Activated T-helper 1 cell treated with Interleukin-2 at 50 U/mL for 16 hours (primary cell): ENCODE measurements at places on chromosomes 5 and 9.

DNA sequence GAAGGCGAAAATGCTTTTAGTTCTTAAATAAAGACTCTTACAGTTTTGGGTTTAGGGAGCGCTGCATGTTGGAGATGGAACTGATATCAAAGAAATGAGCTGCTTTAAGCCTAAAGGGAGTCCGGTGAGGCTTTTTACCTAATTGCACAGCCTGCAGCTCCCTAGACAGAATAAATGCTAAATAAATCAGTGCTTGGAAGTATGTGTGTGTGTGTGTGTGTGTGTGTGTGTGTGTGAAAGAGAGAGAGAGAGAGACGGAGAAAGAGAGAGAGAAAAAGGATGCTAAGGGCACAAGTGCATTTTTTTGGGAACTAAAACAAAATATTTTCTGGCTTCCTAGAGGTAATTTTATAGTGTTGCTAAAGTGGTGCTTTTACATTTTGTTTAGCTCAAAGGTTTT is 88.4 kb downstream of the MTRR start:
- no peak for DNase-seq

DNA sequence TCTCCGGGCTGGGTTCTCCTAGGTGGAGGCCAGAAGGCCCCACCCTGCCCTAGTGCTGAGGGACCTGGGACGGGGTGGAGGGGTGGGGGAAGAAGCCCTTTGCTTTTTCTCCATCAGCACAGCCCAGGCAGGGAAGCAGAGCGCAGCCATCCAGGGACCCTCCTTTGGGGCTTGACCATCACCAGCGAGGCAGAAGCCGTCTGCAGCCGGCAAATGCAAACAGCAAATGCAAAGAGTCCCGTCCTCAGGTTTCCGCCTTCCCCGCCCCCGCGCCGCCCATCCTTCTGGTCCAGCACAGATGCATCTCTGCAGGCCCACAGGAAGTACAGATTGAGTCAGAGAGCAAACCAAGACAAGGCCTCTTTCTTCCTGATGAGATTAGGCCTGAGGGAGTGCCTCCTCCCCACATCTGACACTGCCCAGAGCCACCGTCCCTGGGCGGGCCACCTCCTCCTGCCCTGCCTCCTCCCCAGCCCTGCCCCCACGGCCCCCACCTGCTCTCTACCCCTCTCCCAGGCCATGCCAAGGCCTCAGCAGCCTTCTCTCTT is 23.4 kb downstream of the CORO2A start:
- DNase-seq = peak; percentile 21

DNA sequence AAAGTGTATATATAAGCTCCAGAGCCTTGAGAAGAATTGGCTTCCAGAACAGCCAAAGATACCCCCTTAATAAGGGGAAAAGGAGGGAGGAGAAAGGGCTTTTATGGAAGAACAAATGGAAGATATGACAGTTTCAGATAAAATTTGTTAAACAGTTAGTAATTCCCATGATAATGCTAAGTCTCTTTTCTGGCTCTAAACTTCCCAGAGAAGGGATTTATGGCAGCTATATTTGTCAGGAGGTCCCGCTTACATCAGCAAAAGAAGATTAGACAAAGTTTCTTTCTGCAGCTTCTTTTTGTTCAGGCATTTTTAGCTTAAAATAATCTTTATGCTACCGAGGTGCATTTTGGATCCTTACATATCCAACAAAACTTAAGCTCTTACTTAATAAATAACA is 14.3 kb upstream of the SLC36A3 start:
- no peak for DNase-seq

- no peak for DNase-seq
Measured at GRCh38 chr5:21810737-21811316, 1042.3 kb downstream of the CDH12 start.

DNA sequence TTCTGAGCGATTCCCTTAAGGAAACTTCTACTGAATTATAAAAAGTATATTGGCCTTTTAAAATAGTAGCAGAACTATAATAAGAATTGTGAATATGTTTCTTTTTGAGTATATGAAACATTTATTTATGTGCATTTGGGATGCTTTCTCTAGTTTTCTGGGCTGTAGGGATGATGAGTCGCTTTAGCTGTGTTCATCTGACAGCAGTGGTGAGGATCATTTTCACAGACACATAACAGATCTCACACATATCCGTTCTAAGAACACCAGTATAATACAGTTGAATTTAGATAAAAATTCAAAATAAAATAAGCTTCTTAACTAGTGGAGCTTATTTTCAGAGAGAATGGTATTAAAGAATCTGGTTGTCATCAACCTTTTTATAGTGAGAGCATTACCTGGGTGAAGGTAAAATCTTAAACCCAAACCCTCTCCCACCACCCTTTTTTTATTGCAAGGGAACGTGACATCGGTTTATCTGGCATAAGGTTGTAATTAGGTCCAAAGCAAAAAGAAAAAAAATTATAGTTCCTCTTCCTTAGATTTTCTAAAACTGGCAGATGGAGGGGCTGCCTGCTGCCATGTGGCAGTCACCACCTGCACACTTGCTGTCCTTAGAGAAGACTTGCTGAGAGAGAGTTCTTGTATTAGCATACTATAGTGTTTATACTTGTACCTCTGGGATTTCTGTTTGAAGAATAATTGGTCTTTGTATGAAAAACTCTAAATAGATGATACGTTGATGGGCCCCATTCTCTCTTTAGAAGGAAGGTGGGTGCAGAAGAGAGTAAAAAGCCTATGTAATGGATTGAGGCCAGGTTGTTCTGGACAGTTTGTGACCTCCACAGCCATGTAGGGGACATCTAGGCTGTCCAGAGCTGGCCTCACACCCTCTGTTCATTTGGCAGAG is 86.8 kb downstream of the CAMK4 start:
- no peak for DNase-seq

- no peak for DNase-seq
Measured at GRCh38 chr5:58314356-58315210, 145.3 kb downstream of the PLK2 start.

DNA sequence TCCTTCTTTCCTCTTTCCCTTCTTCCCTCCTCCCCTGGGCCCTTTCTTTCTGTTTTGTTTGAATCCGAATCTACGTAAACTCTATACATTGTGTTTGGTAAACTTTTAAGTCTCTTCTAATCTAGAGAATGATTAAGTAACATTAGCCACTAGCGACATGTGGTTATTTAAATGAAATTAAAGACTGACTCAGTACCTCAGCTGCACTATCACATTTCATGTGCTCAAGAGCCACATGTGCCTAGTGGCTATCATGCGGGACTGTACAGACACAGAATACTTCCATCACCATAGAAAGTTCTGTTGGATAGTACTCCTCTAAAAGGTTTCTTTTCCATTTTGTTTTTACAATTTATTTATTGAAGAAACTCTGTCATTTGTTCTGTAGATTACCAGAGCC is 29.0 kb downstream of the DCTN4 start:
- no peak for DNase-seq
